ENCODE measurements at places on chromosomes 13 and 19.
A peak's percentile ranks its signal among the peaks of the same experiment; 100 is the strongest.

GRCh38 chr13:79360095-79360494 lies 46.0 kb downstream of the RBM26 start:
- DNase-seq: no peak

GRCh38 chr13:44819772-44820171 lies 169.5 kb downstream of the NUFIP1 start:
- no peak for DNase-seq

- no peak for DNase-seq
Measured at GRCh38 chr13:45778882-45779281, 72.7 kb downstream of the SIAH3 start.

GRCh38 chr19:48756212-48756611 lies 888 bp downstream of the FGF21 start:
- DNase-seq: no peak

DNA sequence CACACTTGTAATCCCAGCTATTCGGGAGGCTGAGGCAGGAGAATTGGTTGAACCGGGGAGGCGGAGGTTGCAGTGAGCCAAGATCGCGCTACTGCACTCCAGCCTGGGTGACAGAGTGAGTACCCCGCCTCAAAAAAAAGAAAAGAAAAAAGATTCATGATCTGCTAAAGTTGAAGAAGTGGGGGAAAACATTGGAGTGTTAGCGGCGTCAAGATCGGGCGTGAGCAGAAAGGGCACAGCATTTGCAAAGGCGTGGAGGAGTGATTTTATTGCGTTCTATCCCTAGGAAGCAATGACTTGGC lies 874 bp upstream of the DNM2 start:
- DNase-seq: no peak

GRCh38 chr13:21986602-21987001 lies 315.7 kb downstream of the FGF9 start:
- DNase-seq: no peak

DNA sequence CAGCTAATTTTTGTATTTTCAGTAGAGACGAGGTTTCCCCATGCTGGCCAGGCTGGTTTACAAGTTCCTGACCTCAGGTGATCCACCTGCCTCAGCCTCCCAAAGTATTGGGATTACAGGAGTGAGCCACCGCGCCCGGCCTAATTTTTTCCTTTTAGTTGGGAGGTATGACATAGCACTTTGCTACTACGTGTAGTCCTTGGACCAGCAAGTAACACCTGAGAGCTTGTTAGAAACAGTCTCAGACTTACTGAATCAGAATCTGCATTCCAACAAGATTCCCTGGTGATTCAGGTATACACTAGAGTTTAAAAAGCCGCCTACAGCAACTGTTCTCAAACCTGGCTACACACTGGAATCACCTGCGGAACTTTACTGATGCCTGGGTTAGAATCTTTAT lies 1.8 kb upstream of the FARP1 start:
- DNase-seq: no peak

GRCh38 chr19:33295621-33296487 lies 6.5 kb downstream of the CEBPA start:
- no peak for DNase-seq

DNA sequence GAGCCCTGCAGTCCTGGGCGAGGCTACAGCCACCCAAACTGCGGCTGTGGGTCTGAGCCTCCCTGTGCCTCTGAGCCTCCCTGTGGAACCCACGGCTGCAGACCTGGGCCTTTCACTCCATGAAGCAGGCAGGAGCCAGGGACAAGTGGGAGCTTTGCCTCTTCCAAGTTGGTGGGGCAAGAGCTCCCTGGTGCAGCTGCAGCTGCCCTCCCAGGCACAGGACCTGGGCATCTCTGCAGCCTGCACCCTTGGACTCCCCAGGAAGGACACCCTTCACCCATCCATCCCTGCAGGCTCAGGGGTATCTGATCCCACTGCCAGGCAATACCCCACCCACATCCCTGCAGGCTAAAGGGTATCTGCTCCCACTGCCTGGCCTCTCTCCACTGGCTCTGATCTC lies 2.3 kb downstream of the TEX26 start:
- no peak for DNase-seq

GRCh38 chr13:109787135-109787954 lies 962 bp upstream of the IRS2 start:
- peak; percentile 48 for DNase-seq

- no peak for DNase-seq
Measured at GRCh38 chr19:33400856-33401682, 27.6 kb downstream of the CEBPG start.

- no peak for DNase-seq
Measured at GRCh38 chr13:25190771-25191170, 18.7 kb upstream of the AMER2 start.

DNA sequence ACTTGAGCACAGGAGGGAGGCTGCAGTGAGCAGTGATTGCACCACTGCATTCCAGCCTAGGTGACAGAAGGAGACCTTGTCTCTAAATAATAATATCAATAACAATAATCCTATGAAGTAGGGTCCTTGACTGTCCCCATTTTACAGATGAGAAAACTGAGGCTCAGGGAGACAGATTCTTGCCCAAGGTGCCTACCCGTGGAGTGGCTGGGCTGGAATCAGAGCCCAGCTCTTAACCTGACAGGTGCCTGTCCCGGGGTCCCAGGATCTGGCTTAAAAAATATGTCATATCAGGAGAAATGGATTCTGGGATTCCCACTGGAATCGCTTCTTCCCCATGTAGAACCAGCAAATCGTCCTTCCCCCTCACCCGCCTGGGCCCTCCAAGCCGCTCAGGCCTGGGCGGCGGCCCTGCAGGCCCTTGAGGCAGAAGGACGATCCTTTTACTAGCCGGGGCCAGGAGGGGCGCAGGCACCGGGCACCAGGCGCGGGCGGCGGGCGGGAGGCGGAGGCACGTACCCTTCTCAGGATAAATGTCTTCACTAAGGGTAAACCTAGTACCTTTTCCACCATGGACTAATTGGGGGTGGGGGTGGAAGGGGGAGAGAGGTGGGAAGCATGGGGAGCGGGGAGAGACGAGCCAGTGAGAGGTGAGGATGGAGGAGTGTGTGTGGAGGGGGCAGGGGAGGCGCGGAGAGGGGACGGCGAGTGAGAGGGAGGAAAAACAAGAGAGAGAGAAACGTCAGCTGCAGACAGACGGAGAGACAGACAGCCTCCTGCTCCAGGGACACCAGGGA lies 60.6 kb downstream of the COLGALT1 start:
- no peak for DNase-seq

- DNase-seq: no peak
Measured at GRCh38 chr19:39158646-39159260, 33.2 kb downstream of the PAK4 start.

- peak; percentile 49 for DNase-seq
Measured at GRCh38 chr19:13441810-13442512, 64.3 kb downstream of the CACNA1A start.

DNA sequence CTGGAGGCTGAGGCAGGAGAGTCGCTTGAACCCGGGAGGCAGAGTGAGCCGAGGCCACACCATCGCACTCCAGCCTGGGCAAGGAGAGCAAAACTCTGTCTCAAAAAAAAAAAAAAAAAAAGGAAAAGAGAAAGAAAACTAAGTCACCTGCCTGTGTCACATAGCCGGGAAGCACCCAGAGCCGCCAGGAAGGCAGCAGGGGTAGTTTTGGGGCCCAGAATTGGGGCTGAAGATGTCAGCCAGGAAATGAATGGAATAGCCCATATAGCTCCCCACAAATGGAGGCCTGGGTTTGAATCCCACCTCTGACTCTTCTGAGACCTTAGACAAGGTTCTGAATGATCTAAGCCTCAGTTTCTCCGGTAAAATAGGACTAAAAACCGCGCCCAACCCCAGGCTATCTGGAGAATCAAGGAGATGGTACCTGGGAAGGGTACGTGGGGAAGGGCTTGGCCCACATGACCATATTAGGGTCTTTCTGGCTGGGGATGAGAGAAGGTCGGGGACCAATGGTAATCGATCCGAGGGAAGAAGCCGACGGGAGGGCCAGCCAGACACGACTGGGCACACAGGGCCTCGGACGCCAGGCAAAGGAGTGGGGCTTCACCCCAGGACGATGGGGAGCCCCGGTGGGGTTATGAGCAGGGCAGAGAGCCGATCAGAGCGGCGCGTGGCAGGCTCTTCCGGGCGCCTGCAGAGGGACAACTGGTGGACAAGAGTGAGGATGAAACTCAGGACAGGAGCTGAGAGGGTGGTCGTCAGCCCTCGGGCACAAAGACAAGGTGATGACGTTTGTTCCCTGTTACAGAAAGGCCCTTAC lies 14.4 kb downstream of the CCDC124 start:
- peak; percentile 28 for DNase-seq

DNA sequence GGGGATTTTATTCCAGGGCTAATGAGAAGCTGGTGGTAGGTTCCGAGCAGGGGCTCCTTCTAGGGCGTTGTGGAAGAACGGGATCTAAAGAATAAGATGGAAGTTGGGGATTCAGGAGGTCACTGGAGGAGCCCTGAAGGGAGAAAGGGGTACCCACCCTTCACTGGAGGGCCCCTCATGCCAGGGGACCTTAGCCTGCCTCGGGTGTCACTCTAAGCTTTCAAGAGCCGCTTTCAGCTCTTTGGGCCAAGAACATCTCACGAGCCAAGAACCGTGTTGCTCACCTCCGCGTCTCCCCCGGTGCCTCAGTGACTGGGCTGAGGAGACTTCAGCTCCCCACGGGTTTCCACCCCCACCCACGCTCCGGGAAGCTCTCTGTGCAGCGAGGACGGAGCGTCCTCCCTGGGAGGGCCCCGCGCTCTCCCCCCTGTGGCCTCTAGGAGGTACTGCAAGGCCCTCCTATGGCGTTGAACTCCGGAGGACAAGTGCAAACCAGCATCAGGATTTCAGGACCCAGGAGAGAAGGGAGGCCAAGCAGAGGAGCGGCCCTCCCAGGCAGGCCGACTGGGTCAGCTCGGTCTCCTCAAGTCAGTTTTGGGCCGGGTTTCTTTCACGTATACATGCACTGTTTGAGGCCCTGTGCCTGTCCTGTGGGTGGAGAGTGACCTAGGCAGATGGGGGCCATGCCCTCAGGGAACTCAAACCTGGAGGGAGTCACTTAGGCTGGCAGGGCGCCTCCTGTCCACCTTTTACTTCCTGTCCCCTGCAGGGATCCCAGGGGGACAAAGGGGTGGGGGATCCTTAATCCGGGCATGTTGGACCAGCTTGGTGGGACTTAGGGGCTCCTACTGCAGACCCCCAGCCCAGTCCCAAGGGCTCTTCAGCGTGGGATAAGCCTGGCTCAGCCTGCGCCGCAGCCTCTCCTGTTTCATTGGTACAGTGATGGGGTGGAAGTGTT lies 5.1 kb upstream of the KRTDAP start:
- peak; percentile 48 for DNase-seq

DNA sequence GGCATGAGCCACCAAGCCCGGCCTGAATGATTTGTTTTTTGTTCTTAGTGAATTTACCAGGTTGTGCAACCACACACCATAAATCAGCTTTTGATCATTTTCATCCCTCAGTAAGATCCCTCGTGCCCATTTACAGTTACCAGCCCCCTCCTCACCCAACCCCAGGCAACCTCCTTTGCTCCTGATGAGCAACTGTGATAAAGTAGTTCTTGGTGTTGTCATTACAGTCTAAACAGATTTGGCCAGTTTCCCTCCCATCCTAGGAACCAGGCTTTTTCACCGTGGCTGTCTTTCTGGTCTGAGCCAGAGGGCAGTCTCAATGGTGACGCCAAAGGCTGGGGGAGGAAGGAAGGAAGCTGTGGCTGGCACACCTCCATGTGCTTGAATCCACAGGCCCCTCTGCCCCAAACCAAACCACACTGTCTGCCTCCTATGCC lies 61.2 kb upstream of the WDFY2 start:
- DNase-seq: no peak

DNA sequence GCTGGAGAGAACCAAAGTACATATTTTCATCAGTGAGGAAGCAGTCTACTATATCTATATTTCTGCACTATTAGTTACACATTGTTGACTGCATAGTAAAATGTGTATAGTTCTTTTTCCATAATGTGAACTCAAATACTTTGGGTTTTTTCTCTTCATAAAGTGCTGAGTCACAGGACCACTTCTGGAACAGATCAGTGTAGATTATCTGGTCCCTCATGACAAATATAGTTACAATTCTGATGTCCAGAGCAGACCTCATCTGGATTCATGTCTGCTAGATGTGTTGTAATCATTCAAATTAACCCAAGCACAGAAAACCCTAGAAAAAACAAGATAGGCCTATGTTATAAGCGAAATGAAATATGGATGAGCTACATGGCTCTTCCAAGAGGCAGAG lies 171.4 kb downstream of the SUCLA2 start:
- no peak for DNase-seq

DNA sequence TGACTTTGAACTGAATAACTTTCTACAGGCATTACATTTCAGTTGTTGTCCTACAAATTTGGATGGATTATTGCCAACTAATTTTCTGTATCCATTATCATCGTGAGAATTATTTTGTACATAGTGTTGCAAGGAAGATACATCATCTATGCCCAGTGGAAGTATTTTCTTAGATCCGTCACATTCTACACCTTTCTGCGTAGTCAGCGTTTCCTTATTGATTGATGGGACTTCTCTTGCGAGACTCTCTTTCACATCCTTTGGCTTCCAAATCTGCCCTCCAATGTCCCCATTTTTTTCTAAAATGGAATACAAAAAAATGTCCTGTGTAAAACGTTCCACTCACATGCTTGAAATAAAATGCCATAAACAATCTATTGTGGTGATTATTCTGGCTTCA lies 9.2 kb downstream of the ZIM3 start:
- no peak for DNase-seq

GRCh38 chr13:28316836-28317235 lies 178.1 kb downstream of the FLT1 start:
- no peak for DNase-seq

- no peak for DNase-seq
Measured at GRCh38 chr13:25062479-25062878, 33.5 kb upstream of the PABPC3 start.

- DNase-seq: no peak
Measured at GRCh38 chr13:36806102-36806501, 12.9 kb upstream of the RFXAP start.

GRCh38 chr13:72166102-72166650 lies 299.2 kb upstream of the DACH1 start:
- DNase-seq: no peak

GRCh38 chr19:44447916-44448674 lies at the start of gene ZNF229:
ZNF229 (minus strand) TSS chr19:44448472; CDS start chr19:44442847, 5,625 bp downstream.
- DNase-seq: peak; percentile 33

- DNase-seq: no peak
Measured at GRCh38 chr19:13640611-13641010, 123.7 kb upstream of the MRI1 start.

GRCh38 chr19:40801426-40802299 lies 2.7 kb downstream of the EGLN2 start:
- DNase-seq: no peak

- no peak for DNase-seq
Measured at GRCh38 chr19:20482721-20483120, 82.9 kb downstream of the ZNF737 start.

GRCh38 chr19:14440049-14440448 lies 6.9 kb downstream of the PKN1 start:
- peak; percentile 76 for DNase-seq

DNA sequence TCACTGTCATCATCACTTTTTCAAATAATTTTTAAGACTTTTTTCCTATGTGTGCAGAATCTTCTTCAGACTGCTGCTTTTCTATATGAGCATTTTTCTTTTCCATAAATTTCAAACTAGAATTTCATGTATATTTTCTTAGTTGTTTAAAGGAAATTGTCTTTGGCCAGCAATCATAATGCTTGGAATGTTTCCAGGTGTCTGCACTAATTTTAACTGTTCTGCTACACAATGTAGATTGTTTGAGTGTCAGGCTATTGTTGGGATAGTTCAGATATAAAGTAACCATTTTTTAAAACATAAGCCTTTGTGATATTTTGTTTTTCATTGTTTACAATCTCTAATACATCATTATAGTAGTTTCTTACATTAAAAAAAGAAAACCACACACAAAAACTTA lies 1418.5 kb downstream of the EFNB2 start:
- no peak for DNase-seq

GRCh38 chr13:104414771-104415170 lies 1348.6 kb upstream of the SLC10A2 start:
- DNase-seq: no peak

Data from MM.1S (cell line).